ENCODE measurements at places on chromosomes 12 and 14.

GRCh38 chr14:21536418-21537089, 10.4 kb upstream of the SALL2 start:
- DNase-seq = no peak

GRCh38 chr12:65663648-65664047, 160.6 kb upstream of the HMGA2 start:
- DNase-seq = no peak

DNA sequence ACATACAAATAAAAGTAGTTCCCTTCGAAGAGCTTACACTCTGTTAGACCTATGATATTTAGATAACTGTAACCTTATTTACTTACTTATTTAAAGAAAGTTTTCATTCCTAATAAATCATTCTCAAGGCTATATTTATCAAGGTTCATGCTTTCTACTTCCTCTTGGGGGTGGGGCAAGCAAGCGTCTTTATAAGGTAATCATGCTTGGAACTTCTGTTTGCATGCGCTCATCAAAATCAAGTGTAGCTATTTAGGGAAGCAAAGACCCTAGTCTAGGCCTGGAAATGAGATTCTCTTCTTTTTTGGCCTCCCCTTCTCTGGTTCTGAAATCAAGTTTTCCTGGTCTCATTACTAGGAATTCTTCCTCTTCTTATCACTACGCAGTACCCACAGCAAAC, 766 bp downstream of the RERG start:
- DNase-seq = no peak

DNA sequence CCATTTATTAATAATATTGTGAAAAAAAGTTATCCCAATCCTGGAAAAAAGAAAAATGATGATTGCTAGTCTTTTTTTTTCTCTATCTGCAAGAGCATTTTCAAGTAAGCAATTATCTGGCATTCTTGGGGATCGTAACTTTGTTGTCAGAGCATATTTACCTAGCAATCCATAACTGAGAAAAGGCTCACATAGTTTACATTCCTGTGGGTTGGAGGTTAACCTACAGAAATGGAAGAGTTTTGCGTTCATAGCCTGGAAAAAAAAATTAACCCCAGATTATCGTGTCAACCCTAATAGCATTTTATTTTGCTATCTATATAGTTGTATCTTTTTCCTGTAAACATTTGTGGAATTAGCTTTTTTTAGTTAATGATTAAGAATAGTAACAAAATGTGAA, 292.3 kb downstream of the DAD1 start:
- DNase-seq = no peak
